Articular chondrocyte of knee joint (primary cell): ENCODE measurements at places on chromosomes 3 and 15. TPM values are rescaled to one million over a fixed set of nuclear protein-coding genes. Genes with fewer than 3 reads are reported as not detected.

The ACTRT3 gene
- 4.4 and 5.0 TPM in 2 replicates for total RNA-seq

The MUC20 gene
- total RNA-seq: 1.4 and 1.6 TPM in 2 replicates

The SPATA12 gene
- total RNA-seq: under 0.01 TPM in 1 of 2 replicates, not detected in the other

The NUP210 gene
- 0.26 and 0.32 TPM in 2 replicates for total RNA-seq

The P2RY12 gene
- 0.11 TPM in 1 of 2 replicates, not detected in the other for total RNA-seq

The HRH1 gene
- total RNA-seq: 34.6 and 41.0 TPM in 2 replicates

The KCNH8 gene
- not detected in 2 replicates for total RNA-seq

The GP9 gene
- not detected in 2 replicates for total RNA-seq

The ERC2 gene
- total RNA-seq: 0.11 TPM in 1 of 2 replicates, not detected in the other

The PARP14 gene
- total RNA-seq: 68.1 and 69.4 TPM in 2 replicates

The SLC2A2 gene
- not detected in 2 replicates for total RNA-seq

The DBR1 gene
- 15.8 and 17.9 TPM in 2 replicates for total RNA-seq

The GRIP2 gene
- 0.65 and 1.6 TPM in 2 replicates for total RNA-seq

The CASR gene
- not detected in 2 replicates for total RNA-seq

The EAF2 gene
- total RNA-seq: 0.97 and 1.0 TPM in 2 replicates

The ADGRG7 gene
- total RNA-seq: 0.11 TPM in 1 of 2 replicates, not detected in the other

The SEMA5B gene
- 0.13 and 0.32 TPM in 2 replicates for total RNA-seq

The FBXW12 gene
- not detected in 2 replicates for total RNA-seq

The SLC28A1 gene
- not detected in 2 replicates for total RNA-seq

The THRB gene
- total RNA-seq: 1.6 and 2.1 TPM in 2 replicates

The PIK3CB gene
- total RNA-seq: 18.0 and 19.2 TPM in 2 replicates

The EMC7 gene
- 57.1 and 63.6 TPM in 2 replicates for total RNA-seq

The FAM227B gene
- total RNA-seq: 6.1 and 7.0 TPM in 2 replicates

The DGKG gene
- total RNA-seq: 7.0 and 7.3 TPM in 2 replicates

The DPPA2 gene
- not detected in 2 replicates for total RNA-seq

The ALS2CL gene
- total RNA-seq: 4.9 and 6.8 TPM in 2 replicates

The TRIM71 gene
- total RNA-seq: not detected in 2 replicates

The MYLK gene
- total RNA-seq: 290 and 324 TPM in 2 replicates

The KCNMB3 gene
- total RNA-seq: 1.3 and 2.9 TPM in 2 replicates

The PLA2G4D gene
- not detected in 2 replicates for total RNA-seq

The C15orf39 gene
- total RNA-seq: 6.1 and 6.6 TPM in 2 replicates

The PAQR5 gene
- total RNA-seq: 0.13 and 4.8 TPM in 2 replicates

The RYR3 gene
- total RNA-seq: not detected in 2 replicates

The TRH gene
- 0.11 and 0.13 TPM in 2 replicates for total RNA-seq

The TTLL13 gene
- total RNA-seq: 0.11 and 0.13 TPM in 2 replicates

The CCR3 gene
- 0.13 TPM in 1 of 2 replicates, not detected in the other for total RNA-seq
